ENCODE measurements at places on chromosomes 5 and 9.

- no peak for DNase-seq
Observed at GRCh38 chr5:17361331-17361730, 136.7 kb upstream of the TAF11L2 start.

- DNase-seq = no peak
Observed at GRCh38 chr5:51039424-51040329, 343.6 kb upstream of the ISL1 start.

DNA sequence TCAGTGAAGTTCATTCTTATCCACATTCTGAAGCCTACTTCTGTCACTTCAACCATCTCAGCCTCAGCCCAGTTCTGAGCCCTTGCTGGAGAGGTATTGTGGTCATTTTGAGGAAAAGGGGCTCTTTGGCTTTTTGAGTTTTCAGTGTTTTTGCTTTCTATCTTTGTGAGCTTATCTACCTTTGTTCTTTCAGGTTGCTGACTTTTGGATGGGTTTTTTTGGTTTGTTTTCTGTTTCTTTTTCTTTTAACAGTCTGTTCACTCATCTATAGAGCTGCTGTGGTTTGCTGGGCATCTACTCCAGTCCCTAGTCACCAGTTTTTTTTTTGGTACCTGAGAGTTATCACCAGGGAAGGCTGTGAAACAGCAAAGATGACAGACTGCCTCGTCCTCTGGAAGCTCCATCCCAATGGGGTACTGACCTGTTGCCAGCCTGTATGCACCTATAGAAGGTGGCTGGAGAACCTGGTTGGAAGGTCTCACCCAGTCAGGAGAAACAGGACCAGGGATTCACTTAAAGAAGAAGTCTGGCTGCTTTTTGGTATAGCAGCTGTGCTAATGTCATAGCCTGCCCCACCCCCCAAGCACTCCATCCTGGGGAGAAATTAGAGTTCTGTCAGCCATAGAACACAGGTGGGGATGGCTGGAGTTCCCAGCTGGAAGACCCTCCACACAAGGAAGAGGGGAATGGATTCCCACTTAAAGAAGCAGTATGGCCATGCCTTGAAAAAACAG, 138.6 kb upstream of the TSLP start:
- no peak for DNase-seq

DNA sequence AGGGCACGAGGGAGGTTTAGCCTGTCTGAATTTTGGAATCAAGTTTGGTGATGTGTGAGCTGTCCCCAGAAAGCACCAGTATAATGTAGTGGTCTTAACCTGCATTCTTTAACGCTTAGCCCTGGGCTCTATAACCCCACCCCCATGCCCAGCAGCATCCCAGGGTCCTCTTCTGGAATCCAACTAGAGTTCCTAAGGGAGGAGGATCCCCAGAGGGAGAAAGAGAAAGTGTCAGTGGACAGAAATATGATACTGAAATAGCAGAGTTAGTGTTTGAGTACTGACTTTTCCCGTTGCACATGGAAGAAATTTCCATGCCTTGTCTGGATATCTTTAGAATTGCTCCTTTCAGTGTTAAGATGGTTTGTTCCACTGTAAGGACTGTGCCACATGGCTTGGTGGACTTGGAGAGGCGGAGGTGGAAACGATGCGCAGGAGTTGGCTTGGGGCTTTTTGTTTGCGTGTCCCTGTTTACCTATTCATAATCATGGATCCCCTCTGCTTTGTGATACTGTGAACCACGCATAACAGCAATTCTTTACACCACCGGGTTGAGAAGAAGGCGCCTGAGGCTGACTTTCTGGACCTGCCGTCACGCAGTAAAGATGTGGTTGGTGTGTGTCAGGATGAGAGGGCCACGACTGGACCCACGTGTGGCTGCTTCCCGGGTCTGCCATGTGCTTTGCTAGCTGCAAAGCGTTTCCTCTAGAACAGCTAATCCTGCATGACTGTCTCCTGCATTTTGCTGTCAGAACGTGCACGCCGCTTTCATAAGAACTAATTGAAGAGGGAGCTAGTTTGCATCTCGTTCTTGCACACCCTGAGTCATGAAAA, 142.3 kb downstream of the SMARCA2 start:
- peak; percentile 13 for DNase-seq

- DNase-seq = no peak
Observed at GRCh38 chr5:156295431-156295830, 31.5 kb upstream of the SGCD start.

DNA sequence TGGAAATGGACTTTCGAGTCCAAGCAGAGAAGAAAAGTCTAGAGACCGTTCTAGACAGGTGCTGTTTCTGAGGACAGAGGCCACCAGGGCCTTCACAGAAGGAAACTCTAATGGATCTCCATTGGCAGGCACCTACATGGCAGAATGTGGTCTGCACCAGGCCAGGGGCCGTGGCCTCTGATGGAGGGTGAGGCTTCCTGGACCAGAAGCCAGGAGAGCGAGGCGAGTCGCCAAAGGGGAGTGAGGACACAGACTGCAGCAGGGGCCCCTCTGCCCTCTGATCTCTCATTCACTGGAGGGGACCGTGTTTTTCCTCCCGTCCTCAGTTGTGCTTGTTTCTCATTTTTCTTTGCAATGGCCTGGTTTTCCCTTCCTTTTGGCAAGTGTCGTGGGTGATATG, 41.1 kb downstream of the ALG2 start:
- no peak for DNase-seq

- no peak for DNase-seq
Observed at GRCh38 chr5:52199833-52200232, 587.9 kb upstream of the ITGA1 start.

GRCh38 chr9:126516936-126517832, 96.5 kb upstream of the LMX1B start:
- peak; percentile 34 for DNase-seq

- DNase-seq = no peak
Observed at GRCh38 chr5:1217596-1218206, 7.5 kb upstream of the SLC6A18 start.

DNA sequence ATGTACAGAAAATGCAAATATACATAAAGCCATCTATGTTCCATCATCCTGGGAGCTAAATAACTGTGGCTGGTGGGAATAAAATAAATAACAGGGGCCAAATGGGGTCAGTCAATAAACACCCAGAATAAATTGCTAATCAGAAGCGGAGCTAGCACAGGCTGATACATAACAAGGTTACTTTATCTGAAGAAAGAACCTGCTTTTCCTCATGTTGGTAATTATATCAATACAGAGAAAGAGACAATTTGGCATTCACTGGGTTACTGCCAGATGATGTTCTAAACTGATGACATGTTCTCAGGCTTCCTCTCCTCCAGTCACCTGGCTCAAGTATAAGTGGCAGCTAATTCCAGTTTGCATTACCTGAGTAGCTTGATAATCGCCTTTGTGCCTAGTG, 144.9 kb upstream of the CD180 start:
- no peak for DNase-seq

DNA sequence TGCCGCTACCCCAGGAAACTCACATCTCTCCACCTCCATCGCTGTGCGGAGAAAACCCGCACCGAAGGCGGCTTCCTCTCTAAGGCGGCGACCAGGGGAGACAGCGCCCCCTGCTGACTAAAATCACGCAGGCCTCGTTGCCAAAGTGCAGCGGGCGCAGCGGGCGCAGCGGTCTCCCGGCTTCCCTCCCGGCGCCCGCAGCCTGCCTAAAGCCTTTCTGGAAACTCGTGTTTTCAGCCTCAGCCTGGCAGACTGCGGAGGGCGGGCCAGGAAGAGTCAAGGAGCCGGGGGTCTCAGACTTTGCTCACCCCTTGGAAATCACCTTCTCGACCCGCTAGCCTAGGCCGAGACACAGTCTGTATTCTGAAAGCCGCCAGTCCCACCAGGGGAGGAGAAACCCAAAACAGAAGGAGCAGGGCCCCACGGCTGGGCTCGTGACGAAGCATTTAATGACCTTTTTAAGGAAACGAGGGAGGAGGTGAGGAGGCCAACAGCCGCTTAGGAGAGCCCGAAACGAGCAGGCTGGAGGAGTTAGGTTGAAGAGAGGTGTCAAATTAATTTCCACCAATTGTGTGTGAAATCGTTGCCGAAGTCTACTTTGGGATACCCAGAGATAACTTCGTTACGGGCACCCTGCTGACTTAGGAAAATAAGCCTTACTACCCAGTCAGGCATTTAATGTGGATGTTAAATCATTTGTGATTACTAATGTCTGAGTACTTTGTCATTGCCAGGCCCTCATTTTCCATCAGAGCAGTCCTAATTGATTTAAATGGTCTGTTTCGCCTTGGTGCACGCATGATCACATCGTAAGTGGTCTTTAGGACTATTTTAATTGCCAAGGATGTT, 7.3 kb upstream of the FOXB2 start:
- DNase-seq = peak; percentile 33

DNA sequence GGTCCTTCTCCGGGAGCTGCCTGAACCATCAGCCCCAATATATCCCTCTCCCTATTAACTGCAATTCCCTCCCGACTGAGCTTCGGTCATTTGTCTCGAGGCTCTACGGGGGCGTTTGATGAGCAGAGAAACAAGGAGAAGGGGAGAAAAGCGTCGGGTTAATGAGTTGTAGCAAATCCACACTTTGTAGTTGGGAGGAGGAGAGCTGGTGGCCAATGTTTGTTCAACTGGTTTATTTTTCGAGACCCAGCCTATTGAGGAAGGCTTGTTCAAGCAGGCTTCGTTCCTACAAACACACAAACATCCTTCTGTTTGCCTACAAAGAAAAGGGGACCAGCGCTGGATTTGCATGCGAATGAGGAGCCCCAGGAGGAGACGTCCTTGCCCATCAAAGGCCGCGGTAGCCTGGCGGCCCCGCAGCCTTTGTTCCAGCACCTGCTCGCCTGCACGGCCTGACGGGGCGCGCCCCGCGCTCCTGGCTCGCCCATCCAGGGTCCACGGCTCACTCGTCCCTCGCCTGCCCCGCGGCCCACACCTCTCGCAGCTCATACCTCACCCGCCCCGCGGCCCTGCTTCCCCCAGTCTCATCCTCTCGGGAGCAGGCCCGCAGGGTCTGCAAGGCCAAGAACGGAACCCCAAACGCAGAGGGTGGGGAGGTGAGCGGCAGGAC, 4.6 kb downstream of the FOXD1 start:
- DNase-seq = no peak

- no peak for DNase-seq
Observed at GRCh38 chr9:115138151-115138550, 20.2 kb upstream of the TNC start.

DNA sequence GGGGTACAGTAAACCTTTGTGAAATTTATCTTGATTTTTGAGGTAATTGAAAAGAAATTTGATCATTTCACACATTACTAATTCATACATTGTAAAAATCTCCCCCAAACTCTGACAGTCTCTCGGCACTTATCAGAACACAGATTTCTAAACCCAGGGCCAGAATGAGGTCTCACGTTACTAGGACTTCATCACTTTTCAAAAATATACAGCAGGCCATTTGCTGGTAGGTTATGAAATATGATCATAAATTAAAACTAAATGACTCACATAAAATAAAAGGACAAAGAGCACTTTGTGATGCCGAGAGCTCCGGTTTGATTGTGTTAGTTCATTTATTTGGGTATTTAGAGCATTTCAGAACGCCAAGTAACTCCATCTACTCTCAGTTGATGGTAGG, 17.0 kb downstream of the MSX2 start:
- no peak for DNase-seq

- no peak for DNase-seq
Observed at GRCh38 chr9:4936823-4937222, 48.2 kb upstream of the JAK2 start.

- DNase-seq = no peak
Observed at GRCh38 chr5:109005297-109006009, 257.8 kb downstream of the FER start.

All from central memory CD4-positive, alpha-beta T cell (primary cell).